Motor neuron (in vitro differentiated cells): ENCODE measurements at places on chromosomes 11 and 22. TPM values are rescaled to one million over a fixed set of nuclear protein-coding genes. Genes with fewer than 3 reads are reported as not detected.

- no peak for ATAC-seq
Measured at GRCh38 chr22:22692707-22693530, 48.5 kb downstream of the GGTLC2 start.

IL18BP gene
- 4.8 and 9.3 TPM in 2 replicates for total RNA-seq

DNA sequence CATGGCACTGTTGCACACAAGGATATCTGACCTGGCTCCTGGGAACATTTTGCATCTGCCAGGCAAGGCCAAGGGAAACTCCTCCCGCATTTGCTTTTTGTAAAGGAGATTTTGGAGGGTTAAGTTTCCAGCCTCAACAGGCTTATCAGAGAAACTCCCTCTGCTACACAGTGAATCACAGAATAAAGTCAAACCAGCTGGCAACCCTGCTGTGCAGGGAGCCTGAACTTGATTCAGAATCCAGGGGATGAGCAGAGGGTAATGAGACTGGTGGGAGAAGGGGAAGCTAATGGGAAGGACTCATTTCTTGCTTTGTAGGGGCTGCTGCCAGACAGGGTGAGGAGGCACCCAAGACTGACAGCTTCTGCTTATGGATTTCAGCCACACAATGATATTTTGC, 185.3 kb upstream of the ISX start:
- ATAC-seq: no peak

MUC5AC gene
- total RNA-seq: 0.36 and 0.43 TPM in 2 replicates

DNA sequence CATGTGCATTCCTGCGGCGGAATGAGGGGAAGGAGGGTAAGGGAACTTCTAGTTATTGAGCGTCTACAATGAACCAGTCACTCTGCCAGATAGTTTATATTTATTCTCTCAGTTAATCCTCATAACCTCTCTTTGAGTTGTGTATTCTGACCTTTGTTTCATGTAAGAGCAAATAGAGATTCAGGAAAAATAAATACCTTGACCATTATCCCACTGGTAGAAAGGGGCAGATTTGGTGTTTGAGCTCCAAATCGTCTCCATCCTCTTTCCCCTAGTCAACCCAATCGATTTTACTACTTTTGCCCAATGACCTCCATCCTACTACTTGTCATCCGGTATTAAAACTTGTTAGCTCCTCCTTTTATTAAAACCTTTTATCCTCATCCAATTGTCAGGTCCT, 157.1 kb upstream of the SESN3 start:
- ATAC-seq: no peak

- ATAC-seq: no peak
Measured at GRCh38 chr11:111476956-111477355, 35.2 kb downstream of the BTG4 start.
